ENCODE measurements at places on chromosomes 5 and 9.

DNA sequence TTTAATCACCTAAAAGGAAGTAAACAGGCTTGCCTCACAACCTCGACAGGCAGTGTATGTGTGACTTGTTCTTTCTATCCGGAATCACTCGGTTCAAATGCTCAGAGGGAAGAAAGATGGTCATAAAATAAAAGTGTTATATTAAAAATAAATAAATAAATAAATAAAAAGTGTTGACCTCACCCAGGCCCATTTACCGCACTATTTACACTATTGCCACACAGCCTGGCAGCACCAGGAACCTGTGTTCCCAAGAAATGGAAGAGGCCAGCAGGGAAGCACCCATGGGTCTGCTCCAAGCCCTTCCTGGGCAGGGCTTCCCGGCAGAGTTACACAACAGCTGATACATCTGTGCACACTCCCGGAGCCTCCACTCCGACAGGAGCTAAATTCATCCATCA lies 127.9 kb downstream of the EFNA5 start:
- DNase-seq = no peak

DNA sequence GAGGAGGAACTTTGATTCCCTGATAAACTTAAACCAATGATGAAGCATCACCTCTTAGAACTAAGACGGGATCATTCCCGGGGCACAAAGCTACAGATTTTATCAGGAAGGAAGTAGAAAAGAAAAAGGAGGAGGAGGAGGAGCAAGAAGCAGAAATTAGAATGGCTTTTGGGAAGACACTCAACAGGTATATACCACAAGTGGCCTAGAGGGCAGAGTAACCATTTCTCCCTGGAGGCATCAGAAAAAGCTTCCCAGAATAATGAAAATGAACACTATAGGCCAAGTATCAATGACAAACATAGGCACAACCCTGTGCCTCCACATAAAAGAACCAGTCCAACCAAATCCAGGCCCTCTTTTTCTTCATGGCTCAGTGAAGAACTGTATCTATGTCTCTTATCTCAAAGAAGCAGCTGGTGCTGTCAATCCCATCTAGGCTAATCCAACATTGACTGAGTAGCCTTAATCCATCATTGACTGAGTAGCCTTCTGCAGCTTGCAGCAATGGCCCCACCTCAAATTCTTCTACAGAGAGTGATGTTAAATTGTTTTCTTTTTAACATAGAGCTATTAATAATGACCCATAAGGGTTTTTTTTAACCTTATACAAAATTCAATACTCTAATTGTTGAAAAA lies 178.8 kb upstream of the KIF2A start:
- no peak for DNase-seq

DNA sequence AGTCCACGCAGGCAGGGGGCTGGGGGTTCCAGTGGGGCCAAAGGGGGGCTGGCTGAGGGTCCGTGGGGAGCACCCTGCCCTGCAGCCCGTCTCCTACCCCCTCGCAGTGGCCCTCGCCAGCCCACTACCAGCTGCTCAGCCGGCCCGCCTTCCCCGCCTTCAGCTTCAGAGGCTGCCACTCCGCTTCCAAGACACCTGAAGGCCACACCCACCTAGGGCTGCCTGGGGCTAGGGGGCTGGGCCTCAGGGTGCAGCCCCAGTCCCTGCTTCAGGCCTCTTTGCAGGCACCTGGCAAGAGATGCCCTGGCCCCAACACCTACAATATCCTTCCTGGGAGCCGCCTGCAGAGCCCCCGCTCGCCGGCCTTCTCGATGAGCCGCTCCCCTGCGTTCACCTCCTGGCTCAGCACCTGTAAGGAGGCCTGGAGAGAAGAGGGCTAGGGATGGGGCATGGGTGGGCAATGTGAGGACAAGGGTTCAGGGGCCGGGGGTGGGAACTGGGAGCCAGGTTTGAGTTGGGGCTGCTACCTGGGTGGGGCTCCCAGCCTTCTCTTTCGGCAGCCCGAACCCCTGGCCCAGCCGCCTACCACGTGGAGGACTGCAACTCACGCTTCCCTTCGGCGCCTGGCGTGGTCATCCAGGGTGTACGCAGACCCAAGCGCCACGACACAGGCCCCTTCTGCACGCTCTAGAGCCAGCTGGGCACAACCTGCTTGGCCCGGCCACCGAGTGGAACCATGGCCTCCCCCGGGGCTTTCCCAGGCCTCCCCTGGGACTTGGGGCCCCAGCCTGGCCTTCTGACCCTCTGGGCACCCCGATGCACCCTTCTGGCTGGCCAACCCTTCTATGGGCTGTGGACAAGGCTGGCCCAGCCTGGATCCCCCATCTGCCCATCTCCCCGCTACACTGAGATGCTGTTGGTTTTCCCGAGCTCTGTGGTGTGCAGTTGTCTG lies 1.7 kb downstream of the STPG3 start:
- no peak for DNase-seq

- DNase-seq = no peak
Measured at GRCh38 chr5:137565450-137565849, 66.3 kb upstream of the SPOCK1 start.

GRCh38 chr5:68345171-68345570 lies 129.6 kb downstream of the PIK3R1 start:
- DNase-seq = no peak

GRCh38 chr5:169385636-169386035 lies 84.7 kb upstream of the SLIT3 start:
- no peak for DNase-seq

DNA sequence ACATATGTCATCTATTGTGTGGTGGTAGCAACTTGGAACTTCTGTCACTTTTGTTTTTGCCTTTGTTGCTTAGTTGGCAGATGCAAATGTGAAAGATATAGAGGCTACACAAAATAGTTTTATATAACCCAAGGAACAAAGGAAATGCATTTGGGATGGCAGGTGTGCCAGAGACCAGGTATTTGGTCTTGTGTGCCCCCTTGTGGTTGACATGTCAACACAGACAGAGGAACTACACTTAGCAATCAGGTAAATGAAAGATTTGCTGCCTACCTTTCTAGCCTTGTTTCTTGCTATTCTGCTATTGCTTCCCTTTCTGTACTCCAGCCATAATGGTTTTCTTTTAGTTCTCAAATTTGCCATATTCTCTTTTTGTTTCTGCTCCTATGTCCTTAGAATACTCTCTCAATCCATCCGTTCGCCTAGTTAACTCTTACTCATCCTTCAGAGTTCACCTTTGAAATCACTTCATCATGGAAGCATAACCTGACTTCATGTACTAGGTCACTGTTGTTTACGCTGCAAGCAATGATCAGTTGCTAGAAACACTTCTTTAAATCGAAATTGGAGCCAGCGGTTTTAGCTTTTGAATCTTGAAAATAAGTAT lies 119.5 kb downstream of the TRPM3 start:
- DNase-seq = no peak

GRCh38 chr5:39446231-39446630 lies 21.5 kb upstream of the DAB2 start:
- DNase-seq = no peak

- DNase-seq = no peak
Measured at GRCh38 chr5:80941496-80941895, 18.7 kb upstream of the RASGRF2 start.

DNA sequence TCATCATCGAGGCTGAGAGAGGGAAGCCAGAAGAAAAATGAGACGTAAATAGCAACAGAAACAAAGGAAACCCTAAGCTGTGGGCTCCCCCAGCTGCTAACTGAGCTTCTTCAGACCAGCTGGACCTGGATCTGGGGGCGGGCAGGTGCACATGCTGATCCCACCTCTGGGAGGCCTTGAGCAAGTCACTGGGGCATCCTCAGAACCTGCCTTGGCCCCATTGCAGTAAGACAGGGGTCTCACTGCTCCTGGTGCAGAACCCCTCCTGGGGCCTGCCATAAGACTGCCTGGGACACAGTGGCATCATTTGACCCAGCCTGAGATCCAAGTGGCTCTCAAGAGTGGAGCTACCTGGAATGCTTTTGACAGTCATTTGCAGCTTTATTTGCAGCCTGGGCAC lies 77.4 kb downstream of the PHF2 start:
- no peak for DNase-seq

DNA sequence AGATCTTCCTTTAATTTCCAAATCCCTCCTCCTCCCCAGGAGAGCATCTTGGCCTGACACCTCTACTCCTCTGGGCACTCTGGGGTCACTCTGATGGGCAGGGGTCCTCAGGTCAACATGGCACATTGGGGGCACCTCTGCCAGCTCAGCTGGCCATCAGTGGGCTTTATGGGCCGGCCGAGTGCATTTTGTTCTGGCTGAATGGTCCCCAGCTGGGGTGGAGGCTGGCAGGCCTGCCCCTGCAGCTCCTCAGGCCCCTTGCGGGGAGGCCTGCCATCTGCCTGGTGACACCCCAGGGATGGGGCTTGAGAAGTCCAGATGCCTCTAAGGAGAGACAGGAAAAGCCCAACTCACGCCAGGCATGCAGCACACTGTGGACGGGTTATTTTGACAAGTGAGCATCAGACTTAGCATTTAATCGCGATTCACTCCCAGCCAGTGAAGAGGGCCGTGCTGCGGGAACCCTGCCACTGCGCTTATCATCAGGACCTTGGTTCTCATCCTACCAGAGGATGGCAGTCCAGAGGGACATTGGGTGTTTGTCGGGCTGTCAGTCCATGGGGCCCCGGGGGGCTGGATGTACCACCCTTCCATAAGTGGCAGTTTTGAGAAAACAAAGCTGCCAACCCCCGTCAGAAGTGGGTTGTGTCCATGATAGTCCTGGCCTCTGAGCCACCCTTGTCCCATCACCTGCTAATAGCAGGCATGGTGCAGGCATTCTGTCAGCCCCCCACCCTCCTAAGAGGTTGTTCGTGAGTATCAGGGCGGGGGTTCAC lies 21.7 kb downstream of the PHF2 start:
- no peak for DNase-seq
